Stimulated activated CD8-positive, alpha-beta memory T cell treated with anti-CD3 and anti-CD28 coated beads, Interleukin-4, amount 100 ng/mL, for 4 hours (primary cell): ENCODE measurements at places on chromosomes 7 and 10.

DNA sequence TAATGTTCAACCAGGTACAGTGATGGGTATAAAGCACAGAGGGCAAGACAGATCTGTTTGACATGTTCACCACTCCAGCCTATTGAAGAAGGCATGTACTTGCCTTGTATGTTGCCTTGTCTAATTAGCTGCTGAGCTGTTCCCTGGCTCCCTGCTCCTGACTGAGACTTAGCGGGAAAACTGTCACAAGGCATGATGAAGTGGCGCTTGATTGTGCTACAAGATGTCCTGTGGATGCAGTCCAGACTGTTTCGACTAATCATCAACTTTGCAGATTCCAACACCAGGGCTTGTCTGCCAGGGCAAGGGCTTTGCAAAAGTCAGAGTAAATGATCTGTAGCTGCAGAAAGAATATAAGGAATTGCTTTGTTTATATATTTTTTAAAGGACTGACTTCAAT lies 136.2 kb upstream of the NRBF2 start:
- no peak for DNase-seq

GRCh38 chr7:24911213-24911603 lies 68.8 kb downstream of the OSBPL3 start:
- DNase-seq = no peak

DNA sequence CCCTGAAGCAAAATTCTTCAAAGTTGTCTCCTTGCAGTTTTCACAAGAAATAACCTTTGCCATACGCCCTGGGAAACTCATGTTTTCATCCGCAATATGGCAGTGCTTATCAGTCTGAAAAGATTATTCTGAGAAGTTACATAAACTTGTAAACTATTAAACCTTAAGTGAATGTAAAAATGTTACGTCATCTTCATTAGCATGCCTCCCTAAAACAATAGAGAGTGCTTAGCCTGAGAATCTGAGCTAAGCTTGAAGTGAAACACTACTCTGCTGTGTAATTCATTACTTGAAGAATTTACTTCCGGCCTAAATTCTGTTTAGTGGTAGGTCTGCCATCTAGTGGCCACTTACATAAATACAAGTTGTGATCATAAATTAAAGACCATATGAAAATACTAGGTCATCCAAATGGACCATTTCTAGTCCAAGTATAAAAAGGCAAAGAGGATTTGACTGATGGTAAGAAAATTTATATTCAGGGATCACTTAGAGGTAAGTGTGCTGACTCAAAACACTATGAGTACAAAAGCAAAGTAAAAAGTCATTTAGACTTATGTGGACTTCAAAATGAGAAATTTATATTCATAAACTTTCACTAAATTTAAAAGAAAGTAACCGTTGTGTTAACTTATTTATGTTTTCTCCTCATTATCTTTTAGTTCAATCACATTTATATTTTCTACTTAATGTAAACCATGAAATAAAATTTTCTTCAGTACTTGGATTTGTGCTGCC lies 745.1 kb upstream of the LRRTM3 start:
- DNase-seq = no peak

DNA sequence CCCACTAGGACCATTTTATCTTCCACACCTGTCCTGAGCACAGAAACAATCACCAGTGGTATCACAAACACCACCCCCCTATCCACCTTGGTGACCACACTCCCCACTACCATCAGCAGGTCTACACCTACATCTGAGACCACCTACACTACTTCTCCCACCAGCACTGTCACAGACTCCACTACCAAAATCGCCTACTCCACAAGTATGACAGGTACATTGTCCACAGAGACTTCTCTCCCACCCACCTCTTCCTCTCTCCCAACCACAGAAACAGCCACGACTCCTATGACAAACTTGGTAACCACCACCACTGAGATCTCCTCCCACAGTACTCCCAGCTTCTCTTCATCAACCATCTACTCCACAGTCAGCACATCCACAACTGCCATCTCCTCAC lies 3.3 kb downstream of the MUC3A start:
- DNase-seq = no peak

- DNase-seq = no peak
These were observed 14.1 kb downstream of the TMEM72 start for GRCh38 chr10:44925224-44925623.

DNA sequence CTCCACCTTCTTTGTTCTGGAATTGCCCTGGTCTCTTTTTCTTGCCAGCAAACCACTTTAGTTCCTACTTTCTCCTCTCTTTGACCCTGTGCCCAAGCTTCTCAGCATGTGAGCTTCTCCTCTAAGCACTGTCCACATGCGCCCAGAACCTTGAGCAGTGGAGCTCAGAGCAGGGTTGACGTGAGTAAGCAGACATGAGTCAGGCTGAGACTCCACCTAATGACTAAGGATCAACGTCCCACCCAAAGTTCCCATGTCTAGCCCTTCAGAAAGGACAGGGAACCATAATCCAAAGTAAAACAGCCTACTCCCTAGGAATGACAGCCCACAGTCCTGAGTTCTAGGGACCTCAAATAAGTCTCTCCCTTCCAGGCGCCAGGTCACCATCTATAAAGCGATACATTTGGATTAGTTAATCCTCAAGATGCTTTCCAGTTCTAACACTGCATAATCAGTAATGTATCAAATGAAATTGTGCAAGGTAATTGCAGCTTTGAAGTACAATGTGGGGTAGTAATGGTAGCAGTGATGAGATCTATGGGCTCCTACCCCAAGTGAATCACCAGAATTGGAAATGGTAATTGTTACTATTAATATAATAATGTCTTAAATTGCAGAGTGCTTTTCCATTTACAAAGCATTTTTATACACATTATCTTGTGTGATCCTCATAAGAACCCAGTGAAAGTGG lies 44.5 kb downstream of the KCNMA1 start:
- no peak for DNase-seq

GRCh38 chr7:128166603-128167041 lies 74.5 kb upstream of the LEP start:
- DNase-seq = no peak

- DNase-seq = no peak
These were observed 20.6 kb upstream of the CELF2 start for GRCh38 chr10:10996966-10997620.

DNA sequence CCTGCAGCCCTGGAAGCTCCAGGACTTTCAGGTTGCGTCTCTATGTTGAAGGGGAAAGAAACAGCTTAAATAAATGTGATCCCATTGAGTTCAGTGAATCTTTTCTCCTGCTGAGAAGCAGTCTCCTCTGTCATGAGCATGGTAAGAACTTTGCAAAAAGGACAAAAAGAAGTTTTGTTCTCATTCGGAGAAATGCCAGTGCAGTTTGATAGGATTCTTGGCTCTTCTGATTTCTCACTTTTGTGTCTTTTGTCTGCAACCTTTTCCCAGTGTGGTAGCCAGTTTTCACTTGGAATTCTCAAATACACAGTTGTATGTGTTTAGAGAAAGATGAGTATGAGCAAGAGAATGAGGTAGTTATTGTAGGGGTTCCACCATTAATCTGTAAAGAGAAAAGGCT lies 64.3 kb downstream of the AP3M1 start:
- DNase-seq = no peak

GRCh38 chr10:118812393-118812740 lies 57.6 kb upstream of the CACUL1 start:
- no peak for DNase-seq
